ENCODE measurements at places on chromosomes 2 and 18. TPM values are rescaled to one million over a fixed set of nuclear protein-coding genes. Genes with fewer than 3 reads are reported as not detected.

Gene VWC2L
- total RNA-seq: not detected

Gene GALNT1
- 477 TPM for total RNA-seq

Gene DHRS9
- total RNA-seq: 4.0 TPM

Gene SKA1
- 14.6 TPM for total RNA-seq

Gene MAP4K3
- total RNA-seq: 26.6 TPM

Gene GKN1
- not detected for total RNA-seq

Gene UGT1A3
- total RNA-seq: not detected

Gene KANSL3
- total RNA-seq: 22.3 TPM

Gene GPN1
- total RNA-seq: 59.3 TPM

Gene EVX2
- not detected for total RNA-seq

Gene ABCG5
- not detected for total RNA-seq

Data from epithelial cell of umbilical artery (primary cell).